Peyer's patch (tissue), 4 donors: ENCODE measurements at places on chromosomes 3 and 15. TPM values are rescaled to one million over a fixed set of nuclear protein-coding genes. Genes with fewer than 3 reads are reported as not detected.

SLC28A2 gene
- total RNA-seq, result 62.6 TPM

TEX55 gene
- total RNA-seq, result not detected

GABRR3 gene
- total RNA-seq, result not detected

CNTN3 gene
- 2.4 TPM for total RNA-seq

TMIE gene
- total RNA-seq, result not detected

ZNF860 gene
- 10.7 TPM for total RNA-seq
